ENCODE measurements at places on chromosomes 4 and X.

GRCh38 chrX:131845201-131845600, 177.9 kb upstream of the STK26 start:
- no peak for DNase-seq

DNA sequence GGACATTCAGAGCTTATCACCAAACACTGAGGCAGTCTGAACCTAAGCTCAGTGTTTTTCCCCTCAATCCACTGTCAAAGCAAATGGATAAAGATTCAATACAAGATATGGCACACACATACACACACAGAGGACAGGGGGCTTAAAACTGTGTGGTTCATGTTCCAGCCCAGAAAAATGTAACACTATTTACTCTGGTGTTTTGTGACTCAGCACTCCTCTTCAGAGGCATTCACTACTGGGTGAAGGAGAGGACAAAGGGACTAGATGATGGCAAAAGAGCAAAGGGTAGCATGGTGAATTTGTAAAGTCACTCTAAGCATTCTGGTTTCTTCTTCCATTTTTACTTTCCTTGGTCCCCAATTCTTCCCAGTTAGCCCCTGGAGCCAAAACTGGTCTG, 120.3 kb downstream of the ARHGEF9 start:
- no peak for DNase-seq

- DNase-seq = no peak
Measured at GRCh38 chr4:102500352-102500695, 835 bp upstream of the NFKB1 start.

GRCh38 chrX:107734646-107735045, 40.9 kb downstream of the TSC22D3 start:
- no peak for DNase-seq

GRCh38 chr4:18722748-18723191, 701.2 kb upstream of the LCORL start:
- no peak for DNase-seq

- peak; percentile 35 for DNase-seq
Measured at GRCh38 chrX:81195712-81196111, 6.0 kb downstream of the HMGN5 start.

DNA sequence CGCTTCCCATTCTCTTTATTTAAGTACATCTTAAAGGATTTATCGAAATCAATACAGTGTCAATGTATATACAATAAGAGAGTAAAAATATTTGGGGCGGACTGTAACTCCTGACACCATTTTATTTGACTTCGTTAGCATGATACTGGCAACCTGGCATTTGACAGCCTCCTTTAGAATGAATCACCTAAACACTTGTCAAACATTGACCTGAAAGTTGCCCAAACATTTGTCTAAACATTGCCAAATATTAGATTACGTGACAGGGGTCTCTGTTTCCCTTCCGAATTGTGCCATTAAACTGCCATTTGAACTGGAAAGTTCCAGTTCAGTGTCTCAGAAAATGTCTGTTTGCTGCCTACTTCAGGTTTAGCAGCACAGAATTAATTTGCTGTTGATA, 20.8 kb upstream of the FAM9A start:
- no peak for DNase-seq

- no peak for DNase-seq
Measured at GRCh38 chrX:122269243-122269781, 914.8 kb upstream of the GRIA3 start.

- no peak for DNase-seq
Measured at GRCh38 chrX:130083107-130083490, 27.2 kb downstream of the ELF4 start.

- no peak for DNase-seq
Measured at GRCh38 chr4:95517576-95518345, 31.0 kb downstream of the UNC5C start.

GRCh38 chr4:54098375-54098774, 1.6 kb upstream of the GSX2 start:
- DNase-seq = no peak

DNA sequence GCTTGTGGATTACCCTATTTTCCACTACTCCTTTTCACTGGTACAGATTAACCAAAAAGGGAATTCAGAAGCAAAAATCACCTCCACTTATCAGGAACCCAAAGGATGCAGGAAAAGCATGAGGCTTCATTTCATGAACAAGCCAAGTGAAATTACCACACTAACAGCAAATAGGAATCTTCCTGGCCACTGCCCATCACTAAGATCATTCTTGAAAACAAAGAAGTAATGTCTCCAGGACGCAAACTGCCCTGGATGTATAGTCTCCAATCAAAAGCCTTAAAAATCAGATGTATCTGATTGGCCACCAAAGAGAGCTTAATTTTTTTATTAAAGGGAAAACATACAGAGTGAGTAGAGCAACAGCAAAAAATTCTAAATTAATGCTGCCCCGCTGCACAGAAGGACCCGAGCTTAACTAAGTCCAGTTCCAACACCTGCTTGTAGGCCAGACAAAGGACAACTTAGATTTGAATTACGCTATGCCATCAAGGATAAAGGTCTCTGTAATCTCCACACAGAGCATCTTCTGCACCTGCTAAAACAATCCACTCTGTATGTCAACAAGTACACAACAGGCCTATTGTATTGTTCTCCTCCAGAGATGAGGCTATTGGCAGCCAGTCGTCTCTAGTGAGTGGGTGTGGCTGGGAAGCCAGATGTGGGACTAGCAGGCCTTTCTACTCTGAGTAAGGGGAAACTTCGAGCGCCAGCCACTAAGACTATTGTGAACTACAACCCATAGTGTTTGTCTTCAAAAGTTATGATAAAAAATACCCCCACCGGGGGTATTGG, 12.4 kb downstream of the ZDHHC9 start:
- no peak for DNase-seq

DNA sequence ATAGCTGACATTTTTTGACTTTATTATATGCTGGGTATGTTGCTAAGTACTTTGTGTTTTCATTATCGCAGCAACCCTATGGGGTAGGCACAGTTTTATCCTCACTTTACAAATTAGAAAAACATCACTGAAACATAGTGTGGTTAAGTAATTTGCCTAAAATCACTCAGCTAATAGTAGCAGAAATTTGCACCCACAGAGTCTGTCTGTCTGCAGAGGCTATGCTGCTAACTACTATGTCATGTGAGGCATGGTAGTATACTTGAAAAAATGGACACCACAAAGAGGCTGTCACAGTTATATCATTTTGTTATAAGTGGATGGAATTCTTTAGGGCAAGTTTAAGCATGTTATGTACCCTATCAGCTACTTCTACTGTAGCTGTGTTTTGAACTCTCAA, 69.0 kb downstream of the STAG2 start:
- DNase-seq = no peak

DNA sequence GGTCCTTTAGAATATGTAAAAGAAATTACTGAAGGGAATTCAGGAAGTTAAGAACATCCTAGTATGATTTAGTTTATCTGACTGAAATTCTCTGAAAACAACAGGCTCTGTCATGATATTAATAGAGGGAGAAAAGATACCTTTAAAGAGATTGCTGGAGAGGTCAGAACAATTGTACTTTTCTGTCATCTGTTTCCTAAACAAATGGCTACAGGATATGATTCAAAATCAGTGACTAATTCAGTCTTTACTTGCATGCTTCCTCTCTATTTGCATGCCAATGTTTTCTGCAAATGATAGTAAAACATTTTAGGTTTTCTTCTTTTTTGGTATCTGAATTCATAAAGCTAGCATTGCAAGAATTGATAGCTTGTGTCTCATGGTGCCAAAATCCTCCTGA, 616.7 kb upstream of the PCDH7 start:
- no peak for DNase-seq

- DNase-seq = no peak
Measured at GRCh38 chr4:119894650-119895208, 171.9 kb downstream of the MAD2L1 start.

- DNase-seq = no peak
Measured at GRCh38 chrX:38336538-38337240, 9.4 kb upstream of the RPGR start.

DNA sequence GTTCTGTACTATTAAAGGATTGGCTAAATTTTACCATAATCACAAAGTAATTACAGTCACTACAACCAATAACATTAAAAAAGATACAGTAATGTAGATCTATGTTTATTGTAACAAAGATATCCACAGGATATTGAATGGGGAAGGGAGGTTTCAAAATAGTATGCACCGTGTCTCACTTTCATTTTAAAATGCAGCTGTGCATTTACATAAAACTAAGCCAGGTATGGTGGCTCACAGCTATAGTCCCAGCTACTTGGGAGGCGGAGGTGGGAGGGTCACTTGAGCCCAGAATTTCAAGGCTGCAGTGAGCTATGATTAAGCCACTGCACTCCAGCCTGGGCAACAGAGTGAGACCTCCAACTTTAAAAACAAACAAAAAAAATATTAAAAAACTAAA, 8.5 kb downstream of the SRP72 start:
- no peak for DNase-seq

DNA sequence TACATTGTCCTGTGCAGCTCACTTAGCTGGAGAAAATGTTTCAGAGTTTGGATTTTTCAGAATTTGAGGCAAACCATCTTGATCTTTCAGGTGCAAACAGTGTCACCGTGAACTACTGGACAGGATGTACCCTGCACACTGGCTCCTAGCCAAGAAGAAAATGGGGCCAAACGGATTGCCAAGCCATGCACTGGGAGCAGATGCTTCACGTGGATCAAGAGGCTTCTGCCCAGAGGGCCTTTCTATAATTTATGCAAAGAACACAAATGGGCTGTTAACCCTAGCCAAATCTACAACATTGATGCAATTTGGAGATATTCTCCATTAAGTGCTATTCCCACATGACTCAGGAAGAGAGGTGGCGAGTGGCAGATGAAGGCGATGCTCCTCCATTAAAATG, 46.9 kb upstream of the ATP8A1 start:
- DNase-seq = no peak

GRCh38 chr4:81030061-81030980, at the start of gene BMP3:
Gene BMP3 (plus strand): TSS chr4:81030708. CDS start chr4:81031285, 577 bp downstream.
- no peak for DNase-seq

DNA sequence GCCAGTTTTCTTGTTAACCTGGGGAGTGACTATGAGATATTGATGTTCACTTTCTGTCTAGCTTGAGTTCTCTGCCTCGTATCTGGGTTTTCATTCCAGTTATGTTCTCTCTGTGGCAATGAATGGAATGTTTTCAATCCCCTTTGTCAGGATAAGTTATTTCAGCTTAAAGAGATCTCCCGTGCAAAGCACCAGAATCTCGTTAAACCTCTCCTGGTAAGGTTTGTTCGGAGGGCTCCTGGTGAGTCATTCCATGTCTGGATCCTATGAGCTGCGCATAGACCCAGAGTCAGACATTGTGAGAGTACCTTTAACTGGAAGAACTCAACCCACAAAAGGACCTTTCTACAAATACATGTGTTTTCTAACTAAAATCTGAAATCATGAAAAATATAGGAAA, 51.0 kb downstream of the KDR start:
- no peak for DNase-seq

DNA sequence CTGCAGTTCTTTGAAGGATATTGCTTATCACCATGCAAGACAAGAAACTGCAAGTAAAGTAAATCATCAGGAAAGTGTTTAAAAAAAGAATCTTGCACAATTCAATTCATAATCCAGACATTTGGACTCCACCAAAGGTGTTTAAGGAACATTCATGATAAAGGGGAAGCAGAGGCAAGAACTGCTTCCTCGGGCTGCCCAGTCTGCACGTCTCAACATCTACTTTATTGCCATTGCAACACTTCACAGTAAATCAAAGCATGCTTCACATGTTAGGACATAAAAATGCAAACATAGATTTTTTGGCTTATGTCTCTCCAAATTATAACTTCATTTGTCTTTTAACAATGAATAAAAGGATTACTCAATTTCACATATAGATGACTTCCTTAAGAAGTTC, 42.5 kb downstream of the MID1 start:
- no peak for DNase-seq

DNA sequence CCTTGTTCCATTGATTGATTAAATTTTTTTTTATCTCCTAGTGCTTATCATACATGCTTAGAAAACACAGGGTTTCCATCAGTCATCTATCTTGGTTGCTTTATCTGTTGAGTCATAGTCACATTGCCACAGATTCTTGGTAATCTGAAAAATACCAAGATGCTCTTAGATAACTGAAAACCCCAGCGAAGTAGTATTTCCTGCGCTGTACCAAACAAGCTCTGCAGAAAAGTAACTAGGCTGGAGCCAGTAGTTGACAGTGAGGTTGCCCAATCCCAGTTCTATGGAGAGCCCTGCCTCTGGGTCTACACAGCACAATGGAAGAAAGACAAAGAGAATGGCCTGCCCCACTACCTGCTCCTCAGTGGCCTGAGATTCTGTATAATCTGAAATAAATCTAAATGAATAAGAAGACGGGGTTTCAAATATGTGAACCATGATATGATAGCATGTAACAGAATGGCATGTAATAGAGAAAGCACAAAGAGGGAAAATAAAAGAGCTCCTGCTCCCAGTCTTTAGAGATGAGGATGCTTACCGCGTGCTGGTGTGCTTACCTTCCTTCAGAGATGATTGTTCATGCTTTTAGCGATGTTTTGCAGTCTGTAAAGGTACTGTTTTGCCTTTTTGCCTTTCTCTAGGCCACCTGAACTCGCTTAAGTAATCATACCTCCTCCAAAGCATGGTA, 55.3 kb upstream of the RAPGEF2 start:
- no peak for DNase-seq

GRCh38 chr4:174303687-174304086, 20.0 kb downstream of the CEP44 start:
- no peak for DNase-seq

GRCh38 chrX:8579602-8580001, 115.0 kb downstream of the VCX3B start:
- no peak for DNase-seq

GRCh38 chrX:13774696-13775095, 40.1 kb downstream of the OFD1 start:
- no peak for DNase-seq

GRCh38 chrX:16304751-16305150, 137.5 kb downstream of the MAGEB17 start:
- no peak for DNase-seq

DNA sequence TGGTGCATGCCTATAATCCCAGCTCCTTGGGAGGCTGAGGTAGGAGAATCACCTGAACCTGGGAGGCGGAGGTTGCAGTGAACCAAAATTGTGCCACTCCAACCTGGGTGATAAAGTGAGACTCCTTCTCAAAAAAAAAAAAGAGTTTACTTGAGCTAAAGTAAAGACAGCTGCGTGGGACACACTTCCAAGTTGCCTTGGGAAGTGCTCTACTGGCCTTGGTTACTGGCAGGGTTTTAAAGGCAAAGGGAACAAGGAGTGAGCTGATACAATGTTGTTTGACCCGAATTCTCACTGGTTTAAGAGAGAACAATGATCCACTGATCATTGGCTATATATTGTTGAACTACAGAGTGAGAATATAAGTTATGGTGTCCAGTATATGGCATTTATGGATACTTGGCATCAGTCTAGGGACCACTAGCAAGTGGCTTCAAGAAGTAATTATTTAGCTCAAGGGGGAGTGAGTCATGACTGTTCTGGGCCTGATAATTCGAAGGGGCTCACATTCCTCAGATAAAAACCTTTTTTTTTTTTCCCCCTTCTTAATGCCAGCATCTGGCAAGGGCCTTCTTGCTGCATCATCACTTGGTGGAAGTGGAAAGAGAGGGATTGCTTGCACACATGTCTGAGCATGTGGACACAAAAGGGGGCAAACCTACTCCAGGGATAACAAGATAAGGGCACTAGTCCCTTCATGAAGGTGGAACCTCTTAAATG, 32.3 kb downstream of the GRK4 start:
- no peak for DNase-seq

All from activated T-cell treated with anti-CD3 and anti-CD28 coated beads, Interleukin-2, amount 50 U/mL, for 1 hour (primary cell).